CD4-positive, alpha-beta T cell (primary cell): ENCODE measurements at places on chromosomes 1 and 21.
A peak's percentile ranks its signal among the peaks of the same experiment; 100 is the strongest.

DNA sequence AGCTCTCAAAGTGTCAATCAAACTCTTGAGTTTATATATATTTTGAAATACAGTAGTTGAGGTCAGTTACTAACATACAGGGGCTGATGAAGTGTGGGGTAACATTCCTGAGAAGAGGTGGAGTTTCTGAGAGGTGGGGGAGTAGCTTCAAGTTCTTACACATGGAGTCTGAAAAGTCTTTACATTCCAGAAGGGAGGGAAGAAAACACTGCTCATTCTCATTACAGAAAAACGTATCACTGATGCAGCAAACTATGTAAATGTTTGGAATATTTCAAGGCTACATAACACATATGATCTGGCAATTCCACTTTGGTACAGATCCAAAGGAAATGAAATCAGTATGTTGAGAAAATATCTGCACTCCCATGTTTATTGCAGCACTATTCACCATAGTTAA lies 1065.8 kb upstream of the B3GALT2 start:
- DNase-seq, result no peak

DNA sequence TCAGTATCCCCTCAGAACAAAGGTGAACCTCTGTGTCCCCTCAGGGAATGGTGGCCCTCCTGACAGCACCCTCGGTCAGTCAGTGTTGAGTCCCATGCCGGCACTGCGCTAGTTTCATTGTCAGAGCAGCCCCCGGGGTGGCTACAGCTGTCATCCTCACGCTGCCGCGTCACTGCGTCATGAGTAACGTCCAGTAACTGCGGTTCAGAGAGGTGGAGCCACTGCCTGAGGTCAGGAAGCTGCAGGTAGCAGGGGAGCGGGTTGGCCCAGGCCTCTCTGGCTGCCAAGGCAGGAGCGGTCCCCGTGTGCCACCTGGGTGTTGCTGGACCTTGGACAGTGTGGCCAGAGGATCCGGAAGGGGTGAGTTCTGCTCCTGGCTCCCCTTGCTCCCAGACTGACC lies 20.2 kb upstream of the WNT4 start:
- no peak for DNase-seq

DNA sequence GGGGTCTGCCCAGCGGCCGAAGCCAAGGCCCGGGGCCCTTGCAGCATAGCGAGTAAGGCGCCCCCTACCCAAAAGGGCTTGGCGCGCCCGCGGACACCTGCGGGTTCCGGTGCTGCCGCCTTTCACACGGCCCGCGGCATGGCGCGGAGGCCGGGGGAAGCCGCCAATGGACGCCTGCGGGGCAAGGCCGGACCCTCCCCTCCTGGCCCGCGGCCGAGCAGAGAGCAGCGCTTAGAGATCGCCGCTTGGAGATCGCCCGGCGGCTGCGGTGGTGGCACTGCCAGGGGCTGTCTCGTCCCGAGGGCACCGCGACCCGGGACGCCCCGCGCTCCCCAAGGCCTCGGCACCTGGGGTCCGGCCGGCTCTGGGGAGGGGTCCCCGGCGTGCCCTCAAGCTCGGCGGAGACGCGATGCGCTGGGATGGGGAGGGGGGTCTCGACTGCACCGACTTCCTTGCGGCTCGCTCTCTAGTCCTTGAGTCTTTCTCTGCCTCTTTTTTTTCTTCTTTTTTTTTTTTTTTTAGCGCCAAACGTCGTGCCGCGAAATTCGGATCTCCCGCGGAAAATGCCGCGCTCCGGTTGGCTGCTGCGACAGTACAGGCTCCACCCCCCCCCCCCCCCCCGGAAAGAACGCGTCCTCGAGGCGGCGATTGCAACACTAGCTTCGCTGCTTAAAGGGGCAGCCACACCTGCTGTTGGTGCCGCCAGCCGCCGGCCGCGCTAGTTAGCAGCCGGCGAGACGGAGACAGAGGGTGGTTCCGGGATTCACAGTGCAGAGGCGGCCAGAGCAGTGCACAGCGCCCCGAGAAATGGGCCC lies at the start of gene E2F2:
Gene E2F2 (minus strand): TSS at position 487 of the 815 bp plus-strand sequence. CDS start 440 bp downstream, at position 47.
- peak; percentile 92 for DNase-seq

GRCh38 chr21:39003982-39004633 lies 179.1 kb downstream of the PSMG1 start:
- DNase-seq, result no peak

DNA sequence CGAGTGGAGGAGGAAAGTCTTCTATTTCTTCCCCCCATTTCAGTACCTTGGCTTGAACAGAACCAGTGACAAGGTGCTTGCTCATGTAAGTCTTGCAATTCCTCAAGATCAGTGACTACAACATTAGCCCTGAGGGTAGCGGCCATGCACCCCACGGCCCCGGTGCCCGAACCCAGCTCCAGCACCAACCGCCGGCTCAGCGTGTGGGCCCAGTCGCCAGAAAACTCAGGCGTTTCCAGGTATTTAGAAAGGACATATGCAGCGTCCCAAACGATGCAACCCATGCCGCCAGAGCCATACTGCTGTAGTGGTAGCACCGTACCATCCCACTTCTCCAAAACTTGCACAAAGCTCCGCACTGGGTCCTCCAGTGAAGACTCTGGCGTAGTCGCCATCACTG lies 11.2 kb upstream of the MANEAL start:
- DNase-seq, result no peak

GRCh38 chr1:15994590-15995351 lies 9.3 kb upstream of the SRARP start:
- DNase-seq, result no peak

DNA sequence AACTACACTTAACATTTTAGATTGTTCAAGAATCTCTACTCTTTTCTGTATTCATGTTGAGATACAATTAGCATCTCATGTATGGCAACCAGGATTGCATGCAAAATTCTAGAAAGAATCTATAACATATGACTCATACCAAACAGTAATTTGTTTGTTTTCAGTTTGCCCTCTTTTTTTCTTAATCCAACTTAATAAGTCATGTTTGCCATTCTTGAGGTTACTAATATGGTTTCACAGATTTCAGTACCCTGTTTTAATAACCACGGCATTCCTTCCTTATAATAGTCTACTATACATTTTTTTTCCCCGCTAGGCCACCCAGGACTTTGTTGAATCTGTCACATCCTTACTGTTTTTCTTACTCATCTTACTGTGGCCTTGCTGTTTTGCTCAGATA lies 140.8 kb downstream of the FMN2 start:
- no peak for DNase-seq

GRCh38 chr1:220803401-220804201 lies 16.9 kb downstream of the MTARC1 start:
- peak; percentile 14 for DNase-seq

- no peak for DNase-seq
Observed at GRCh38 chr1:236059011-236059410, 5.9 kb downstream of the NID1 start.

- no peak for DNase-seq
Observed at GRCh38 chr1:210437781-210438180, 109.1 kb downstream of the HHAT start.

- DNase-seq, result no peak
Observed at GRCh38 chr1:30538226-30538992, 185.0 kb downstream of the MATN1 start.

DNA sequence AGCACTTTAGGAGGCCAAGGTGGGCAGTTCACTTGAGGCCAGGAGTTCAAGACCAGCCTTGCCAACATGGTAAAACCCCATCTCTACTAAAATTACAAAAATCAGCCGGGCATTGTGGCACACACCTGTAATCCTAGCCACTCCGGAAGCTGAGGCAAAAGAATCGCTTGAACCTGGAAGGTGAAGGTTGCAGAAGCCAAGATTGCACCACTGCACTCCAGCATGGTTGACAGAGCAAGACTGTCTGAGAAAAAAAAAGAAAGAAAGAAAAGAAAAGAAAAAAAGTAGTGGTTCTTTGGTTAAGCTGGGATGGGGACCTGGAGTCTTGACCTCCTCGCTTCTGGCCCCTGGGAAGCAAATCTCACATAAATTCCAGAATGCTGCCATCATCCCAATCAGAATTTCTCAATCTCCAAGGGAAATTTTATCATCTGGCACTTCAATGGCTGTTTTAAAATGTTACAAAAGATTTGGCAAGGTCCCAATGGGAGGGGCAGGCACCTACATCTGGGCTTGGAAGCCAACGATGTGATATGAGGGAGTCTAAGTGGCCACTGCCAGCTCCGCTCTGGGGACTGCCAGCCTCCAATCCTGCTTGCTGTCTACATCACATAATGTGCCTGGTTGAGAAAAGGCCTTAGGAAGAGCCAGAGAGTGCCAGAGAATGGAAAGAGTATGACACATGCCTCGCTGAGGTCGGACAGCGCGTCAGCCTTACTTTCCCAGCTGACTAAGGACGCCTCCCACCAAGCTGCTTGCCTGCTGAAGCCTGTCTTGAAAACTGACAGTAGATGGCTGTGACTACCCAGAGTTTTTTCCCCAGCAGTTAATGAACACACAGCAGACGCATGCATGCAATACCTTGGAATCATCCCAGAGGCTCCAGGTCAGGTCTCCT lies 42.1 kb upstream of the SRP9 start:
- no peak for DNase-seq

DNA sequence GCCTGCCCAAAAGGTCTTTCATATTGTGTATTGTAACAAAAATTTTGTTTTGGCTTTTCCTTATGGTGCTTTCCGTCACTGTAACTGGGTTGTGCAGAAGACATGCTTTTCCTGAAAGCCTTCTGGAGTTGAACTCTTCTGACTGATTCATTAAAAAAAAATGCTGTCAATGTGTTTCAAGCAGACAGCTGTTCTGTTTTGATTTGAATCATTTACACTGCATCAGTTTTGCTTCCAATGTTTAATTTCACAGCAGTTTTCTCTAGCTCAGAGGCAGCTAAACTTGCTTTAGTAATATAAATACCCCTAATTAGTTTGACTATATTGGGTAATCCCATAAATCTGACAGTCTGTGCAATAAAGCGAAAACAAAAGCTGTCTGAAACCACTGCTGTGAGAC lies 7.9 kb downstream of the UTP11 start:
- DNase-seq, result no peak

DNA sequence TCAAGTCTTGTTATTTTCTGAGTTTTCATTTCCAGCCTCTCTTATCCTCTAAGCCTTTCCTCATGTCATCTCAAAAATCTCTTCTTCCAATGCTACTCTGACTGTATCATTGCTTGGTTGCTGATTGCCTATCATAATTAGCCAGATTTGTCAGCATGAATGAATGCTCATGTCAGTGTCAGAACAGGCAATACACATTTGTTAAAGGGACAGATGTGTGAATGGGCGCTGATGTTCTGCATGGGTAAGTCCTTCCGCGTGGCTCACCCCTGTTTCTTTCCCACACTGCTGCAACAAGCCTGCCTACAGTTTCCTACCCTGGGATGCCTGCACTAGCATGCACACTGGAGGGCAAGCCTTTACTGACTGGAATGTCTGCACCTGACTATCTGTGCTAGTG lies 100.6 kb downstream of the RHOU start:
- DNase-seq, result no peak

DNA sequence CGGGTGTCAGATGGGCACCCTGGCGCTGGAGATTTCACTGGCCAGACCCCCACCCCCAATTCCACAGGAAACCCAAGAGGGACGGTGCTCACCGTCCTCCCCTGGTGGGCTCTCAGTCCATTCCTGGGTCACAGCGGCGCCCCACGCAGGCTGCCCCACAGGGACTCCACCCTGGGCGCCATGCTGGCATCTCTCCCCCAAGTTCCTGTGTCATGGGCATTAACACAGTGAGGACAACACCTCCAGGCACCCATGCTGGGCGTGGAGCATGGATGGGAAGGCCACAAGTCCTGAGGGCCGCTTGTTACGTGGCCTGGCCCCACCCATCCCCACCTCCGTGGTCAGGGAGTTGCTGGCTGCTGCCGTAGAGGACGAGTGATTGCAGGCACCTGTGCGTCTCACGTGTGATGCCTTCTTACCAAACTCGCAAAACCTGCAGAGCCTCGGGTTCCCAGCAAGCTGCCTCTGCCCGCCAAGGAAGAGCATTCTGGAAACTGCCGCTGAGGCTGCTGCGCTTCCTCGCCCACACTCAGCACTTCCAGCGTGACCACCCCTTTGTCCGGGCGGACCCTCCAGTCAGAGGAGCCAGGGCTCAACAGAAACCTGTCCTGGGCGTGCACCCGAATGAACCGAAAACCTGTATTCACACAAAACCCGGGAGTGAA lies 60.3 kb downstream of the SLX9 start:
- no peak for DNase-seq

DNA sequence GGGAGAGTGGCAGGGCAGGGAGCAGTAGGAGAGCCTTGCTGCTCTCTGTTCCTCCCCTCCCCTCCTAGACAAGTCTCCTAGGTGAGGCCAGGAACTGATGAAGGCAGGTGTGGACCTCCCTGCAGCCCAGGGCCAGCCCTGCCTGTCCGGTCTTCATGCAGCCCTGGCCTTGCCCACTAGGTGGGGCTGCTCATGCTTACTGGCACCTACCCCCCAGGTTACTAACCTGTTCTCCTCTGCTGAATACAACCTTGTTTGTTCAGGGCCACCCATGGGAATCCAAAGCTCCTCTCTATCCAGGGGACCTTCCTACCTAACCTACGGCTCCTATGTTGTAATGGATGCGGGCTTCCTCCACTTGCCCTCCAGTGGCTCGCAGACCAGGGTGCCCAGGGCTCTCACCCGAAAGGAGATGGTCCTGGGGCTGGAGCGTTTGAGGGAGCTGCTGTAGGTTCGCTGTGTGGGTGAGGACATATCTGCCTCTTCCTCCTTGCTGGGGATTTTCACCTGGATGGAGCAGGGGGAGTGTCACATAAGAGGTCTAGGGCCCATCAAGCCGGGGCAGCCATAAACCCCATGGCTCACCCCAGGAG lies 7.9 kb upstream of the TNNT2 start:
- DNase-seq, result peak; percentile 10

DNA sequence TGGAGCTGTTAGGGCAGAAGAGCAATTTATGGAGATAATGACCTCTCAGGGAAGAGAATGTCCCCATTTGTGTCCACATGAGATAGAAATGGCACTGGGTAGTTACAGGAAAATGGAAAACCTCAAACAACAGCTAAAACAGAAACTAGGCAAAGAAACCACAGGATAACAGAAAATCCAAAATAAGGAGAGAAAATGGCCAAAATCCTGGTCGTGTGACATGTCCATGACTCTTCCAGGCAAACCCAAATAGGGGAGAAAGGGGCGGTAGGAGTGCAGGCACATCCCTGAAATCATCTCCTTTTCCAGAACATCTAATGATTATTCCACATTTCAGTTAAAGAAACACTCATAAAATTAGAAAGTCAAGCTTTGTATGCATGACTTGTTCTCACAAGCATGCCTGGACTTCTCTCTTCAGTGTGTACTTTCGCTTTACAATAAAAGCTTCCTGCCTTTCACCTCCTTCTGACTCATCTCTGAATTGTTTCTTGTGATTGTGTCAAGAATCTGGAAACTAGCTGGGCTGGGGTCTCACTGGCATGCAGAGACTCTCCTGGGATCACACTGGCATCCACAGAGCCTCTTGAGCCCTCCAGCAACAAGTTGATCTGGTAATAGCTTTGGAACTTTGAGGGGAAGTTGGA lies 171.4 kb upstream of the ZP4 start:
- no peak for DNase-seq

DNA sequence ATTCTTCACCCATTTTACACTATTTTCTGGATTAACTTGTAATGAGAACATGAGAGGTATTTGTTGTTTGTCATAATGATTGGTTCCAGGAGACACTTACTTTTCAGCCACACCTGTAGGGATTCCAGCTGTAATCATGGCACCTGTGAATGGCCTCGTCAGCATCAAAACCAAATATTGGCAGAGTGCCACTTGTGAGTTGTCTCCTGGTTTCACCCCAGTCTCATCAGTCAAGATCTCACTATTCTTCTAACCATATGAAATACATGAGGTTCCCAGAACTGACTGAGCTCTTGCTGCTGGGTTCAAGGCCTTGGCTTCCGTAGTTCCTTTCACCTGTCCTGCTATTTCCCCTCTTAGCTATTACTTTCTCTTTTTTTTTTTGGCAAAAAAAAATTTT lies 246.6 kb upstream of the ADGRL2 start:
- DNase-seq, result no peak
